ENCODE measurements at places on chromosomes 6 and 20. TPM values are rescaled to one million over a fixed set of nuclear protein-coding genes. Genes with fewer than 3 reads are reported as not detected.

- DNase-seq, result no peak
Measured at GRCh38 chr6:5705252-5705651, 301.5 kb downstream of the NRN1 start.

GRCh38 chr6:107207251-107207873 is 92.0 kb upstream of the BEND3 start:
- DNase-seq, result no peak

DNA sequence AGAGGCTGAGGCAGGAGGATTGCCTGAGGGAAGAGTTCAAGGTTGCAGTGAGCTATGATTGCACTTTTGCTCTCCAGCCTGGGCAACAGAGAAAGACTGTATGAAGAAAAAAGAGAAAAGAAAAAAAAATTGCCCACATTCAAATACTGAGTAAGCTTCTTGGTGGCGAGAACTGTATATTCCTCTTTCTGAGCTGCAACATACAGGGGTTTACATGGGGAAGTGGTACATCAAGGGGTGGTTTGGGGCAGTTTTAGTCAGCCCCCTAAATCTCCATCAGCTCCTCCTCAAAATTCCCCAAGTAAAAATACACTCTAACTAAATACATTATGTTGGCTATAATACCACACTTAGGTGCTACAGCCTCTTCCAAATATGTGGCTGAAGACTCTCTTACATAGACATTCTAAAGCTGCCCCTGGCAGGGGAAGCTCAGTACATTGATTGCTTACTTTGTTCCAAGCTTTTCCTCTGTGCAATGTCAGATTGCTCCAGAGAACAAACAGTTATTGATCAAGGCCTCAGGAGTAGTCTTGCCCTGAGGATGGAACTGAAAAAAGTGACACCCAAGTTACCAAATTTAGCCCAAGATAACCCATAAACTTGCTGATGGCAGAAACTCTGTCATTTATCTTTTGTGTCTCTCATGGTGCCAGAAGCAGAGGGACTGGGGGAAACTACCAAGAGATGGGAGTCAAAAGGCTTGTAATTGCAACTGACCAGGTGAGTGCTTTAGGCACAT is 107.4 kb upstream of the RIPOR2 start:
- no peak for DNase-seq

Gene MTCH1
- 142 TPM for total RNA-seq

DNA sequence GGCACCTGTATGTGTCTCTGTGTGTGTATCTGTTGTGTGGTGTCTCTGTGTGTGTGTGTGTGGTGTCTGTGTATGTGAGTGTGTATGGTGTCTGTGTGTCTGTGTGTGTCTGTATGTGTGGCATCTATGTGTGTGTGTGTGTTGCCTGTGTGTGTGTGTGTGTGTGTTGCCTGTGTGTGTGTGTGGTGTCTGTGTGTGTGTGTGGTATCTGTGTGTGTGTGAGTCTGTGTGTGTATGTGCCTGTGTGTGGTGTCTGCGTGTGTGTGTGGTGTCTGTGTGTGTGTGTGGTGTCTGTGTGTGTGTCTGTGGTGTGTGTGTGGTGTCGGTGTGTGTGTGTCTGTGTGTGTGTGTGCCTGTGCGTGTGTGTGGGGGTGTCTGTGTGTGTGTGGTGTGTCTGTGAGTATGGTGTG is 31.7 kb upstream of the VEGFA start:
- no peak for DNase-seq

DNA sequence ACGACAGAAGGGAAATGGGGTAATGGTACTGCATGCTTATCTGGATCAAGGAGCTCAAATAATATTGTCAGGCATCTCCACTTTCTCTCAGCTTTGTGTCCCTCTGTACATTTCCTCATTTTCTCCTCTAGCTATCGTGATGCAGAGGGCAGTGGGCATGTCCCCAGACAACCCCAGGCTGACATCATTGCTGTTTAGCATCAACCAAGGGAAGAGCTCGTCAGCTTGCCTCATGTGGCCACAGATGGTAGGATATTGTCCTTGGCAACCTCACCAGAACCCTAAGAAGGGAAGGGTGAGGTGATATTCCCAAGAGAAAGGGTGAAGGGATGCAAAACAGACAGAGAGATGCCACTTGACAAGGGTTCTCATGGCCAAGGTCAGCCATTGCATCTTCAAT is 58.3 kb downstream of the MAFB start:
- no peak for DNase-seq
